Fibroblast of skin of left quadriceps (primary cell): ENCODE measurements at places on chromosomes 12 and 14.

DNA sequence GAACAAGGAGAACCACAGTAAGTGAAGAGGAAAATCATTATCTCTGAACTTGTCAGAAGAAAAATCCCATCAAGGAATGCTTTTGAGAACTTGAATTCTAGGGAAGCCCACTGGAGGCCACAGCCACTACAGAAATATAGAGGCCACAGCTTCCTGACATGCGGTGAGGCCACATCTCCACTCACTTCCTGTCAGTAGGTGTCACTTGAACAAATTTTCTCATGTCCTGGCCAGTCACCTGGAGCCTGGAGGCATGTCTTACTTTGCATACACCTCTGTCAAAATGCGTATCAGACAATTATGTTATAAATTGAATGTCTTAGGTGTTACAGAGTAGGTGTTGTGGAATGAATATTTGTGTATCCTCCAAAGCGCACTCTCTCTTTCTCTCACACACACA, 370.3 kb downstream of the DAD1 start:
- no peak for DNase-seq

DNA sequence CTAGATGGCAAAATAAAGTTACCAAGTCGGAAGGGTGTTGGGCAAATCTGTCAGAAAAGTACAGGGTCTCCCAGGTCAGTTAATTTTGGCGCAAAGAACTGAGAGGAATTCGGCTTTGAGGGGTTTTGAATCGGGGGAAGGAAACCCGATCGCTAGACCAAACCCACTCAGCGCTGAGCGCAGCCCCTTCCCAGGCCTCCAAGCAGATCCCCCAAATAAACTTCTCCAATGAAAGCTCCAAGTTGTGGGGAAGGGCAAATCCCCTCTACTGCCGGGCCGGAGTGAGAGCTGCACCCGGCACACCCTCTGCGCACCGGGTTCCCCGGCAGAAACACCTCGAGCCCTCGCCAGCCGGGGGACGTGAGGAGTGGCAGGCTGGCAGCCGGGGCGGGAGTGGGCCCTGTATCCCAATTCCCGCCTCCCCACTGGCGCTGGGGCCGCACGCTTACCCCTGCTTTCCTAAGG, 441 bp downstream of the E2F7 start:
- no peak for DNase-seq

DNA sequence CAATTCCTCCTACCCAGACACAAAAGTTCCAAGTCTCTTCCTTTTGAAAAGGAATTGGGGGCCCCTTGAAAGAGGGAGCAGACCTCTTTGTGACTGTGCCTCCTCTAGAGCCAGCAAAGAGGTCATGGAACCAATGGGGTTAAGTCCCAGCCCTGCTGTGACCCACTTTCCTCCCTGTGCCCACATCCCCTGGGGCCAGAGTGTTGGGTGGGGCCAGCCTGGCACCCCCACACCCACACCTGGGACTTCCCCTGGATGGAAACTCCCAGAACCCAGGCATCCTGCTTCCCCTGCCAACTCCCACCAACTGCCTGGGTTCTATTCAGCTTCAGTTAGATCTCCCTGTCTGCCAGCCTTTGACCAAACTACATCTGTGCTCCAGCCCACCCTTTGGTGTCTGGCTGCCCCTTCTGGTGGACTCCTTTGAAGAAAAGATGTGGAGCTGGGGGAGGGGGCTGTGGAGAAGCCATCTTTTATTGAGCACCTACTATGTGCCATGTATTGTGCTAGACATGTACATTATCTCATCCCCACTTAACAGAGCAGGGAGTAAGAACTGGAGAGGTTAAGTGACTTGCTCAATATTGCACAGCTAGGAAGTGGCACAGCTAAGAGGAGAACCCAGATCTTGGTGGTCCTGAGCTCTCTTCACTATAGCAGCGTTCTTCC, 4.6 kb upstream of the RARG start:
- no peak for DNase-seq

- DNase-seq: no peak
These were observed 24.4 kb upstream of the RBM19 start for GRCh38 chr12:113990250-113991223.

DNA sequence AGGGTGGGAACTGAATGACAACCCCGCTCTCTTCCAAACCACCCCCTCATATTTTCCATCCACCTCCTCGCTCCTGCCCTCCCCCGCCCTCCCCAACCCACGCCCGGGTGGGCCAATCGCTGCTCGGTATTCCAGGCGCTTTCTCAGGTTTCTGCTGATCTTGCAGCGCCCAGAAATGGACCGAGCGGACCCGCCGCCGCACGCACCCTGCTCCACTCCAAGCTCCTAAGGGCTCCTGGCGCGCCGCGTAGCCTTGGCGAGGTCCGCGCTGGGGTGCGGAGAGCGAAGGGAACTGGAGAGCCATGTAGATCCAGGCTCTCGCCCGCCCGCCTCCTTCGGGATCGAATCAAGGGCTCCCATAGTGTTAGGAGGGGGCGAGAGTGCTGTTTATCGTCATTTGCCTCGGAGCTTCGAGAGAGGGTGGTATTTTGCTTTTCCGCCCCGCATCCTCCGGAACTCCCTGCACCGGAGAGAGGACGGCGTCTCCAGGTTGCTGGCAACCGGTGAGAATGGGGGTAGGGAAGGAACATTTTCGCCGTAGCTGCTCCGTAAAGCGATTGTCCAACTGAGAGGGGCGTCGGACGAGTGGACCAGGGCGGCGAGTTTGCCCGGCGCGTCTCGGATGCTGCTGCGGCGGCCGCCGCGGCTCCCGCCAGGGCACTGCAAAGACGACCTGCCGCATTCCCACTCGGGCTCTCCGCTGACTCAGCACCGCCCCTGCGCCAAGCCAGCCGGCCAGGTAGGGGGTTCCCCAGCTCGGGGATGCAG, at the start of gene KCNA1:
KCNA1 (plus strand) TSS at position 172 of the 768 bp plus-strand sequence. CDS start 1,474 bp downstream, outside the sequence.
- DNase-seq: no peak

GRCh38 chr12:2431810-2432209, 363.0 kb upstream of the FKBP4 start:
- DNase-seq: peak; percentile 5

DNA sequence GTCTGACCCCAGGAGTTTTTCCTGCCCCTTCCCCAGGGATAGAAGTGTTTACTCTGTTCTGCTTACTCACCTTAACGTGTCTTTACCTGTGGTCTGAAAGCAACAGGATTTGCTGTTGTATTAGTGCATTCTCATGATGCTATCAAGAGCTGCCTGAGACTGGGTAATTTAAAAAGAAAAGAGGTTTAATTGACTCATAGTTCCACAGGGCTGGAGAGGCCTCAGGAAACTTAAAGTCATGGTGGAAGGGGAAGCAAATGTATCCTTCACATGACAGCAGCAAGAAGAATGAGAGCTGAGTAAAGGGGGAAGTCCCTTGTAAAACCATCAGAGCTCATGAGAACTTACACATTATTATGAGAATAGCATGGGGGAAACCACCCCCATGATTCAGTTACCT, 240.4 kb downstream of the SNAPC1 start:
- DNase-seq: no peak

DNA sequence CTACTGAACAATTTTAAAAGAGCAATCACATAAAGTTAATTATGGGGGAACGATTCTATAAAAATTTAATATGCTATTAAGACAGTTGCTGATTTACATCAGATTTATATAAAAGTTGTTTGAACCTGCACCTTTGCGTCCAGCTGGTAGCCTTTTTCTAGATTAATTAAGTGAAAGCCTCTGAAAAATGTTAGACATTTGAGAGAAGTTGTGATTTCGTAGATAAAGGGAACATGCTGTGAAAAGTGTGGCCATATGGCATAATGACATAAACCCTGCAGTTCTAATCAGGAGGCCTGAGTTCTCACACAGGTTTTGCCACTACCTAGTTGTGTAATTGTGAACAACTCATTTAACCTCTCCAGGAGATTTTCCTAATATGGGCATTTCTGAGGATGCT, 187.2 kb downstream of the TMTC2 start:
- DNase-seq: no peak

GRCh38 chr14:82647088-82647810, 1113.6 kb upstream of the SEL1L start:
- no peak for DNase-seq

DNA sequence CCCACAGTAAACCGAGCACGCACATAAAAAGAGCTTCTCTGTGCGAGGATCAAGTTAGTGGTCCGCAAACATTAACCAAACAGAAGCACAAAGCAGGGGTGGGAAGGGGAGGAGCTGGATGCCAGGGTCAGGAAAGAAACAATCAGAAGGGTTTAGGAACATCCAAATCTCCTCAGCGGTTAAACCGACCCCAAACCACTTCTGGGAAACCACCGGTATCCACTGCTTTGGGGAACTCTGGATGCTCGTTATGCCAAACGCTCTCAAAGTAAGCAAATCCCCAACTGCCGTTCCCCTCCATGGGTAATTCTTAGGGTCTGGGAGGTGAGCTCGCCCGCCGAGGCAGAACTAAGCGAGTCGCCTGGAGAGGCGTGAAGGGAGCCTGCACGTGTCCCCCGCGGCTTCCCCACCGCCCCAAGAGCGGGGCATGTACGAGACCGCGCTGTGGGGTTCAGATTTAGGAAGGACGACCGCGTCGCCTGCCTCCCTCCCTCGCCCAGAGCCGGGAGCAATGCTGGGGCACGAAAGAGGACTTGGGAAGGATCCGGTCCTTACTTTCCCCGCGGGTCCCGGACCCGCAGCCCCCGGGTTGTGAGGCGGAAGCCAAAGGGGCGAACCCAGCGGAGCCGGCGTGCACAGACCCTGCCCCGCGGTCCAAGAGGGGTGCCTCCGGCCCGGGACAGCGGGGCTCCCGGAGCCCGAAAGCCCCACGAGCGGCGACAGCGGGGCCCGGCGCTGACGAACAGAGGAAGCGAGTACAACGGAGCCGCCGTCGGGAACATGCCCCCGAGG, 711 bp downstream of the SBNO1 start:
- DNase-seq: no peak

- no peak for DNase-seq
These were observed 48.6 kb upstream of the BCAT1 start for GRCh38 chr12:24997496-24997895.

- DNase-seq: no peak
These were observed 157.9 kb downstream of the PAWR start for GRCh38 chr12:79532907-79533288.

- DNase-seq: no peak
These were observed 96.6 kb downstream of the APAF1 start for GRCh38 chr12:98741556-98742265.

GRCh38 chr12:108307006-108307405, 32.1 kb downstream of the CMKLR1 start:
- DNase-seq: no peak

DNA sequence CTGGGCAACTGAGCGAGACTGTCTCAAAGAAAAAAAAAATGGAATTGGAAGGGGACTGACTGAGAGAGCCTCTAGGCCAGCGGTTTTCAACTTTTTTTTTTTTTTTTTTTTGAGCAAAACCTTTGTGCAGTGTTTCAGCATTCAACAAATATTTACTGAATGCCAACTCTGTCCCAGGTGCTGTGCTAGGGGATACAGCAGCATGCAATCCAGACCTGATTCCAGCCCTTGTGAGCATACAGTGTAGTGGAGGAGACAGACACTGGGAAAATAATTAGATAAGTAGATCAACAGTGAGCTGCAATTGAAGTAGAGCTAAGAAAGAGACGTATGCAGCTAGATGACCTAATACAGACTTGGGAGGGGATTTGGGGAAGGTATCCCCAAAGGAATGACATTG, 23.8 kb upstream of the LTBP2 start:
- no peak for DNase-seq

DNA sequence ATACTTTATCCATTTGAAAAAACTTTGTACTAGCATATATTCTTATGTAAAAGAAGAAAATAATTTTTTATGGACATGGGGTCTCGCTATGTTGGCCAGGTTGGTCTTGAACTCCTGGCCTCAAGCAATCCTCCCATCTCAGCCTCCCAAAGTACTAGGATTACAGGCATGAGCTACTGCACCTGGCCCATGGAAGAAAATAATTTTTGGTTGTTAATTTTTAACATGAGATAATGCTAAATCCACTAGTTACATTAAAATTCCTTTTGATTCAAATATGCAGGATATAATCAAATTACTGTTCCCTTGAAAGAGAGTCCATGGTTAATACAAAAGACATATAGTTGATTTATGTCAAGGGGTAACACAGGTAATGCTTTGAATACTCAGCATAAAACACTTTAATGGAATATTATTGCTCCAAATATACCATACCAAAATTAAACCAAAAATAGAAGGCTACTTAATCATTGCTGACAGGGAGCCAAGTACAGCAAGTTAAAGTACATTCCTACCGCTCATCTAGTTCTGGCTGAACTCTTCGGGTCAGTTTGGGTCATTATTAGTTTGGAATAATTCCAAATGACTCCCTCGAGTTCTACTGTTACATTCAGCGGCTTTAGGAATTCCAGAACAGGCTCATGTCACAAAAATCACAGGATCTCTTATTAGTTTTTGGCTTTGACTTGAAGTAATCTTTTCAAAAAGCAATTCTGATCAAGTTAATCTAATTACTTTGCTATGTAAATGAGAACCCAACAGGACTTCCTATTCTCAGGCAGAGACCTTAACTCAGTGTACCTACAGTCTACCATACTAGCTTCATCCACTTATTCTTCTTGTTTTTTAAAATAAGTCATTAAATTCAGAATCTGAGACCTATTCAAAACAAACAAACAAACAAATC, 6.1 kb downstream of the SOS2 start:
- DNase-seq: peak; percentile 69

DNA sequence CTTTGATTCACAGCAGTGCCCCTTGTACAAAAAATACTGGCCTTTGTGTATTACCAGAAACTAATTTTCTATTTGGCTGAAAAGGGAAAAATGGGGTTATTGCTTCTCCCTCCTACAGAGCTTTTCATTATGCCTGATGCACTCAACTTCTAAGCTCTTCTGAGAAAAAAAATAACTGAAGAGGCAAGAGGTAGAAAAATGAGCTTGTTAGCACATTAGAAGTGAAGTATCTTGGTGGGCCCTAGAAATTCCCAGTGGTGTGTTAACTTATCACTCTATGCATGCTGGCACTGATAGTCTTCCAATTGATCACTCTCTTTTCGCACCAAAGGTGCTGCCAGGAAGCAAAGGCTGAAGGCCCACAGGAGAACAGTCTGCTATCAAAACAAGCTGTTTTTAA, 17.1 kb downstream of the INSM2 start:
- DNase-seq: no peak

DNA sequence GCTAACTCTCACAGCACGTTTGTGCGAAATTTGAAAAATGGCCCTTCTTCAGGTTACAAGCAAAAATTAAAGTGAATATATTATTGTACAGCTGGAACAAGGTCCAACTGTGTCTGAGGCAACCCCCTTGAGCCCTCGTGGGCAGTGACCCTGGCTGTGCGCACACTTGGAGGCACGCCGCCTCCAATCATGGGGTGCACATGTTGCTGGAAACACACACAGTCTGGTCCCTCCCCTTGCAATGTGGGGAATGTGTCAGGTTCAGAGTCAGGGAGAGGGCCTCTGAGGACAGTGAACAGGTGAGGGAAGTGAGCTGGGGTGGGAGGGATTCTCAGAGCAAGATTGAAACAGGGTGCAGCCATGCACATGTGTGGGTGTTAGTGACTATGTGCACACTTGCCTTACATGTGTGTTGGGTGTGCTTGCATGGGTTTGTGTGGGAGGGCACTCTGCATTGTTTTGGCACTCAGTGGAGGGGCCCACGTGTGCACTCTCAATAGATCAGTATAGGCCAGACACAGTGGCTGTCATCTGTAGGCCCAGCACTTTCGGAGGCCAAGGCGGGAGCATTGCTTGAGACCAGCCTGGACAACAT, 9.6 kb downstream of the TSPAN9 start:
- no peak for DNase-seq
